NCI-H187 (cell line): ENCODE measurements at places on chromosomes 4 and X.

- DNase-seq: no peak
Observed at GRCh38 chr4:152094970-152095700, 334.3 kb upstream of the GATB start.

GRCh38 chr4:11497972-11498371 is 69.3 kb upstream of the HS3ST1 start:
- no peak for DNase-seq

DNA sequence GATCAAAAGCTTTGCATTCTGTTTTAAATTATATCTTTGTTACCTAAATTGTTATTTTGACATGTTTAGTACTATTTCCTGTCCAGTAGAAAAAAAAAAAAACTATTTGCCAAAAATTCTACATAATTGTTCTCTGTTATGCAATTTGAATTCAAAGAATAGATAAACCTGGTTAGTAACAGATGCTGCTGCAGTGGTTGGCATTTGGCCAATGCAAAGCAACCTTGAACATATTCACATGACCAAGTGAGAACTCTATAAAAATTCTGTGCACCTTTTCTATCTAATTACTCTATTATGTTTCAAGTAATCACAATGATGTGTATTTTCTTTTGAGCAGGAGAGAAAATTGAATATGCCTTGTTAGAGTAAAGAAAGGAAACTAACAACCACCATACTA is 1473.4 kb downstream of the RPA4 start:
- no peak for DNase-seq

GRCh38 chr4:79652738-79653137 is 244.7 kb upstream of the GK2 start:
- no peak for DNase-seq

GRCh38 chrX:1424147-1424851 is 28.4 kb downstream of the ASMTL start:
- DNase-seq: no peak
